AG04450 (cell line): ENCODE measurements at places on chromosomes 5 and 9.

DNA sequence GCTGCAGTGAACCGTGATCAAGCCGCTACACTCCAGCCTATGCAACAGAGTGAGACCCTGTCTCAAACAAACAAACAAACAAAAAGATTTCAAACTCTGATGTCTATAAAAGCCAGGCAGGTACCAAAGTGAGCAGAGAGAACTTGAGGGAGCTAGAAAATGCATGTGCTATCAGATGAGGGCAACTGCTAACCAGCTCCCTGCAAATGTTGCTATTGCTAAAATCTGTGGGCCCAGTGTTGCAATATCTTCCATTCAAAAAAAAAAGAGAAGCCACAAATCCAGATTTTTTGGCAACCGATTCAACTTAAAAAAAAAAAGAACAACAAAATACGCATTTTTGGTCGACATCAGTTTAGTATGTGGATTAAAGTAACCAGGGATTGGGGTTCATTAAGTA lies 5.5 kb downstream of the UBE2D2 start:
- DNase-seq: no peak

- DNase-seq: no peak
These were observed 214.6 kb downstream of the SGCD start for GRCh38 chr5:156541582-156541981.

GRCh38 chr9:138080979-138081378 lies 203.4 kb downstream of the CACNA1B start:
- DNase-seq: no peak

- no peak for DNase-seq
These were observed 273.5 kb downstream of the TMEM38B start for GRCh38 chr9:105967797-105968196.

GRCh38 chr9:87683751-87684626 lies 41.9 kb upstream of the CTSL start:
- DNase-seq: no peak

GRCh38 chr9:33988219-33988890 lies 60.3 kb downstream of the UBAP2 start:
- DNase-seq: no peak

DNA sequence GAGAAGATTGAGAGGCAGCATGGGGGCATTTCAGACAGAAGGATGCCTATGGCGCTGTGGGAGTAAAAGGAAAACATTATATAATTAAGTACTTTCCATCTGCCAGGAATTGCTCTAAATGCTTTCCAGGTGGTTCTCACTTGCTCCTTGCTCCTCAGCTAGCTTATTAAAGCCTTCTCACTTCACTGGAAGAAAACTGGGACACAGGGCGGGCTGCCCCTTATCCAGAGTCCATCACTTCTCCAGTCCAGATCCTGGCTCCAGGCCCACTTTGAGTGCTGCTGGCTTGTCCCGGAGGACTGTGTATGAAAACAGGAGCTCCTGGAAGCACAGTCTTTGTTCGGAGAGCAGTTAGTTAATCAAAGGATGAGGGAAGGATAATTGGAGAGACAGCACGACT lies 409.9 kb upstream of the ADAMTS16 start:
- DNase-seq: no peak

- DNase-seq: no peak
These were observed 421.6 kb upstream of the SGCD start for GRCh38 chr5:155905364-155905763.

DNA sequence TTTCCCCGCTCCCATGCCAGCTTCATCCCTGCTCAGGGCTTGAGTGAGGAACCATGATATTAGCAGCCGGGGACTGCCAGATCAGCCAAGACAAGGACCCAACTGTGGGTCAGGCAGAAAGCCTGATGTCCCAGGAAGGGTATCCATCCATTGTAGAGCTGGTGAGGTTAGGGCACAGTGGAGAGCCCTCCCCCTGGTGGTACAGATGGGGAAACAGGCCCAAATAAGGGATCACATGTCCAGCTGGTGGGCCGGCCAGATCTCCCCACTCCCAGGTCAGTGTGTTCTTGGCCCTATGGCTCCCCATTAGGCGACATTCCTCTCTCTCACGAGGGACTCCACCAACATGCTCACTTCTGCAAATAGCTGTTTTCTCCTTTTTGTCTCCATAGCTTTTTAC lies 9.0 kb downstream of the CDX1 start:
- DNase-seq: no peak

DNA sequence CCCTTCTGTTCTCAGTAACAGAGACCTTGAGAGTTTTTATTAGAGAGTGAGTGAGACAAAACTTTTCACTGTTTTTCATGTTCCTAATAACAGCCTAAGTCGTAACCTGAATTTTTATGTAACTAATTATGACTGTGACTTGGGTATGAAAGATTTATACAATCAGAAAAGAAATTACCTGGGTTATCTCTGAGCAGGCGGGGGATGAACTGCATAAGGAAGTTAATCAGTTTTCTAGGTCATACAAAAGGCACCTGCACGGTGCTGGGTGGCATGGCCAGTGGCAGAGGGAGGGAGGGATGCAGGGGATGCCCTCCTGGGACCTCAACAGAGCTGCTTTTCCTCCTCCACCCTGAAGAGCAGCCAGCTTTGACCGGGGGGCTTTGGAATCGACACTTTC lies 219.8 kb downstream of the HSPA4 start:
- DNase-seq: no peak
